Body of pancreas (tissue), 4 donors: ENCODE measurements at places on chromosomes 12 and 14.

DNA sequence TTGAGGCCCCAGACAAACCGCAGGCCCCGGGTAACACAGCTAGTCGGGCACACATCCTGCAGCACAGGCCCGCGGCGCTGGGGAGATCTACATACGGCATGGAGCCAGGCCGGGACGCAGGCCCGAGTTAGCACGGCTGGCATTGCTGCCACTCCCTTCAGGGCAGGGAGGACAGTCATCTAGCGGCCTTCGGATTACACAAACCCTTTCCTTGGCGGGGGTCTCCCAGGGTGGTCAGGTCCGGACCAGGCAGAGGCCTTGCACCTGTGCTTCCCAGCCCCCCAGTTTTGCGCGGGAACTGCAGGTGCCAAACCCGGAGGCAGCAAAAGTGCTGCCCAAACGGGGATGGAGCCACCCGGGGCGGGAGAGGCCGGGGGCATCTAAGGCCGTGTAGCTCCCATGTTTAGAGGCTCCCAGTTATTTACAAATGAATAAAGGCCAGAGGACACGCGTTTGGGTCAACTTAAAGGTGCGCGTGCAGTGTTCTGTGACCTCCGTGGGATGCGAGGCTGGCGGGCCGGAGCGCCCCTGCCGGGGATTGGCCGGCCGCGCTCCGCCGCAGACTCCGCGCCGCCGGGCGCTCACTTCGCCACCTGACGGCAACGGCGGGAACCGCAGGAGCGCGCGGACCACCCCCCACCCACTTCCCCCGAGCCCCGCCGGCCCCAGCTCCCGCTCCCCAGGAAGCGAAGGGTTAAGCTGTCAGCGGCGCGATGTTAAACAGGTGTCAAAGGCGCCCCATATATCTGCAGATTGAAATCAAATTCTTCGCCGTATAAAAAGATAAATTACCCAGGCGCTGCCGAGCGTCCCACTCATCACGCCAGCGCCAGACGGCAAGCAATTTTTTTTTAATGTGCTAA, 18.1 kb downstream of the VSX2 start:
- peak; percentile 45 for DNase-seq

DNA sequence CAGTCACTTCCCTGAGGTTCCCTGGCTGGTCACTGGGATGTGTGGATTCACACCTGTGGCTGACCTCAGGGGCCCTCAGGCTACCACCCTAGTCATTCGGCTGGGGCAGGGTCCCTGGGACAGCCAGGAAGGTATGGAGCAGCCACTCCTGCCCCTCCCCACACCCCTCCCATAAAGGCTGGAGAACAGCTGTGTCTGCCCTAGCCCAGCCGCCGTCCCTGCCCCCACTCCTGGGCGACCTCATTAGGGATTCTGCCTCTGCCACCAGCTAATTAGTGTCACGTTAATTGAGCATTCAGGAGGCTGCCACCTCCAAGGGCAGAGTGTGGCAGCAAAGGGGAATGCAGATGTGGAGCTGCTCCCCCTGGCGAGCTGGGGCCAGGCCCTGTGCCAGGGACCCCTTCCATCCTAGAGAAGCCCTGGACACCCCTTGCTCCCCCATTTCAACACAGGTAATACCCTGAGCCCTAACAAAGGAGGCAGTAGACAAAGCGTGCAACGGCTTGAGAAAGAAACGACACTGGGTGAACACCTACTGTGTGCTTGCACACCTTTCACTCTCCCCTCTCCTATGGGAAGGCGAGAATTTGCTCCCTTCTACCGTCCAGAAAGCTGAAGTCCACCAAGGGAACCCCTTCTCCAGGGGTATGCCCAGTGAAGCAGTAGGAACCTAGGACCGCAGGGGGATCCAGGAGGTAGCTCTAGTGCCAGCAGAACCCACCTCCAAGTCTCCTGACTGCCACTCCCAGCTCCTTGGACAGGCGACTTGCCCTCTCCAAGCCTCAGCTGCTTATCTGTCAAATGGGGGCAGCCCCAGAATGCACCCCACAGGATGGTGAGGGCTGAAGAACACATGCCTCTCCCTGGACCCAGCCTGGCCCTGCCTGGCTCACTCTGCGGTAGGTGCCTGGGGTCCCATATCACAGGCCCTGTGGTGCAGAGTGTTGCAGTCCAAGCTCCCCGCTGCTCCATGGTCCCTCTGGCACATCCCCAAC, 45.1 kb downstream of the FAM222A start:
- no peak for DNase-seq

GRCh38 chr14:101843665-101844064, 82.2 kb downstream of the PPP2R5C start:
- DNase-seq = peak; percentile 25

DNA sequence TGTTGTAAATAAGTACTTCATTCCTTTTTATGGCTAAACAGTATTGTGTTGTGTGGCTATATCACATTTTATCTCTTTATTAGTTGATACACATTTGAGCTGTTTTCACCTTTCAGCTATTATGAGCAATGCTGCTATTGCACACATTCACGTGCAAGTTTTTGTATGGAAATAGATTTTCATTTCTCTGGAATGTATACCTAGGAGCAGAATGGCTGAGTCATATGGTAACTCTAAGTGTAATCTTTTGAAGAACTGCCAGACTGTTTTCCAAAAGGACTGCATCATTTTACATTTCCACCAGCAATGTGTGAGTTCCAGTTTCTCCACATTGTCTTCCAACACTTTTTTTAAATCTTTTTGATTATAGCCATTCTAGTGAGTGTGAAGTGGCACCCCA, 134.0 kb downstream of the SRGAP1 start:
- no peak for DNase-seq
